Osteocyte (in vitro differentiated cells): ENCODE measurements at places on chromosomes 4 and X.

DNA sequence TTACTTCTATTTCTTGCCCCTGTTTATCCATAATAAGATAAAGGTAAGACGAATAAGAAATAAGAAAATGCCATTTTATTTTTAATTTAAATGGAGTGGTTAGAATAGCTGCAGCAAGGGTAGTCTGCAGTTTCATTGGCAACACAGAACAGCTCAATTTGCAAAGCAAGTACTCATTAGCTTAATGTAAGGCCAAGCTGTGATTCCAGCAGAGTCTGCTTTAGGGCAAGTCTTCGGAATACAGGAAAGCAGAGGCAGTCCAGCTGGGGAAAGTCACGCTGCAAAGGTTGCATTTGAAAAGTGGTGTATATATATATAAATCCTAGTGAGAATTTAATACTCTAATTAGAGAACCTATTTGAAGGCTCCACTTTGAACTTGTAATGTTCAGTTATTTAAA is 59.0 kb downstream of the ANXA10 start:
- DNase-seq, result no peak

GRCh38 chr4:4289597-4289940 is 385 bp downstream of the LYAR start:
- no peak for DNase-seq

- no peak for DNase-seq
Observed at GRCh38 chrX:15366506-15367352, 17.5 kb downstream of the VEGFD start.

GRCh38 chrX:24860140-24860539 is 155.6 kb downstream of the ARX start:
- DNase-seq, result no peak

GRCh38 chr4:94489098-94489497 is 37.4 kb downstream of the PDLIM5 start:
- no peak for DNase-seq

DNA sequence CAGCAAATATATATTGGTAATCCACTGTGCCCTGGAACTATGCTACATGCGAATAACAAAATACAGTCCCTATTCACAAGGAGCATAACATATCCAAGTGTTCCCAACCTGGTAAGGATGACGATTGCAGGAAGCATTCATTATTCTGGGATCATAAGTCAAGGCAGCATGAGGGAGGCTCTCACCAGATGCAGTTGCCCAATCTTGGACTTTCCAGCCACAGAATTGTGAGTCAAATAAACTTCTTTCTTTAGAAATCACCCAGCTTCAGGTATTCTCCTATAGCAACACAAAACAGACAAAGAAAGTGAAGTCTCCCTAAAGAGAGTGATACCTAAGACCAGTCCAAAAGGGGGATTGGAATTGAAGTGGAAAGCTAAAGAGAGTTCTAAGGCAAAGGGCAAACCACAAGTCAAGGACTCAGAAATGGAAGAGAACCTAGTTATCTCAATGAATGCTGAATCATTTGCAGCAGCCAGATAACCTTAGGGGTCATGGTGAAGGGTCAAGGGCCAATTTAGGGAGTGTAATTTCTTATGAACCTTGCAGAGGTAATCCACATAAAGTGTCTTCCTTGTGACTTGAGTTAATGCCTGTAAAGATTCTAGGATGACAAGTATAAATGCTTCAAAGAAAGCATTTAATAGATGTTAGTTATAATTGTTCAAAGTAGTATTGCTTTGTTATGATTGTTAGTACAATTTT is 103.1 kb upstream of the PCDH7 start:
- no peak for DNase-seq

GRCh38 chr4:9976781-9977180 is 44.5 kb downstream of the SLC2A9 start:
- peak; percentile 40 for DNase-seq

DNA sequence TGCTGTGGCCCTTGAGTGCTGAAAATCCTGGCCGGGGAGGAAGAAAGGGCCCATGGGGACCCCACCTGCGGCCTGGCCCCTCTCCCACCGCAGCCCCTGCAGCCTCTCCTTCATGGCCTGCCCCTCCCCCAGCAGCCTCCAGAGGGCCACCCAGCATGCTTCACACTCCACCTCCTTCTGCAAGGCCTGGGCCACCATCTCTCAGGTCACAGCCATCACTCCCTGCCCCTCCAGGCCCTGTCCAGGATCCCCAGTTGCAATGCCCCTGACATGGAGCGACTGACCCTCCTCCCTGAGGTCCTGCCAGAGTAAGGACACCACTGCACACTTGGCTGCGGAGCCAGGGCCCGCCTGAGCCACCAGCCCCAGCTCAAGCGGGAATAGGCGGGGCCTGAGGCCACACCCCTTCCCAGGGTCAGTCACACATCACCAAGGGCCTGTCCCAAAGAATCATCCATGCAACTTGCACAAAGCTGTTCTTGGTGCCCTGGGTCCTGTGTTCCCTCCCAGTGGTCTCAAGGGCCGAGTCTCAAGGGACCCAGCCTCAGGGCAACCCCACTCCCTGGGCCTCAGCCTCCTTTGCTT is 32.9 kb downstream of the CCNQ start:
- DNase-seq, result no peak
